Cerebellar cortex (tissue), 1 donor: ENCODE measurements at places on chromosomes 16 and 17.

DNA sequence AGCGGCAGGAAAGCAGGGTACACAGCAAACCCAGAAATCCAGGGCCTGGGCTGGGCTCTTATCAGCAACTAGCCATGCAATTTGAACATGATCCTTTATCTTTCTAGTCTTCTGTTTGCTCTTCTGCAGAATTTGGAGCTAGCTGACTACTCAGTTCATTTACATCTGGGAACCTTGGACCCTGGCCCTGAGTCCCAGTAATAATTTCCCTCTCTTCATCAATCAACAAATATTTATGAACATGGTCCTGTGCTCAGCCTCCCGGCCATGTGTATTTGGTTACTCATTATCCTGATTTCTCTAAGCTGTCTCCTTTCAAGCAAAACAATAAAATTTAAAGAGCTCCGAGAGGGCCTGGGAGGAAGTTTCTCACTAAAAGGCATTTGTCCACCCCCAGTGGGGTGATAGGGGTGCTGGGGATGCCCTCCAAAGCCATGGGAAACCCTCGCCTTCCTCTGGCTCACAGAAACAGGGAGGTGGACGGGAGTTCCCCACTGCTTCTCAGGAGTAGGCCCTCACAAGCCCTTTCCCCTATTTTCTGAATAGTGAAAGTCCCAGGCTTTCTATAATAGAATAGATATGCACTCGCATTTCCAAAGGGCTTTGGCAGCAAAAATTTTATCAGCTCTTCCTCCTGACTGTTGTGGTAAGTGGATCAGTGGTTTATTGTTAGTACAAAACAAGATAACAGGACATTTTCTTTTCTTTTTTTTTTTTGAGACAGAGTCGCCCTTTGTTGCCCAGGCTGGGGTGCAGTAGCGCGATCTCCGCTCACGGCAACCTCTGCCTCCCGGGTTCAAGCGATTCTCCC is 6.9 kb upstream of the WDR59 start:
- no peak for DNase-seq

- peak; percentile 73 for DNase-seq
Measured at GRCh38 chr17:64028874-64029464, 8.5 kb upstream of the ICAM2 start.

DNA sequence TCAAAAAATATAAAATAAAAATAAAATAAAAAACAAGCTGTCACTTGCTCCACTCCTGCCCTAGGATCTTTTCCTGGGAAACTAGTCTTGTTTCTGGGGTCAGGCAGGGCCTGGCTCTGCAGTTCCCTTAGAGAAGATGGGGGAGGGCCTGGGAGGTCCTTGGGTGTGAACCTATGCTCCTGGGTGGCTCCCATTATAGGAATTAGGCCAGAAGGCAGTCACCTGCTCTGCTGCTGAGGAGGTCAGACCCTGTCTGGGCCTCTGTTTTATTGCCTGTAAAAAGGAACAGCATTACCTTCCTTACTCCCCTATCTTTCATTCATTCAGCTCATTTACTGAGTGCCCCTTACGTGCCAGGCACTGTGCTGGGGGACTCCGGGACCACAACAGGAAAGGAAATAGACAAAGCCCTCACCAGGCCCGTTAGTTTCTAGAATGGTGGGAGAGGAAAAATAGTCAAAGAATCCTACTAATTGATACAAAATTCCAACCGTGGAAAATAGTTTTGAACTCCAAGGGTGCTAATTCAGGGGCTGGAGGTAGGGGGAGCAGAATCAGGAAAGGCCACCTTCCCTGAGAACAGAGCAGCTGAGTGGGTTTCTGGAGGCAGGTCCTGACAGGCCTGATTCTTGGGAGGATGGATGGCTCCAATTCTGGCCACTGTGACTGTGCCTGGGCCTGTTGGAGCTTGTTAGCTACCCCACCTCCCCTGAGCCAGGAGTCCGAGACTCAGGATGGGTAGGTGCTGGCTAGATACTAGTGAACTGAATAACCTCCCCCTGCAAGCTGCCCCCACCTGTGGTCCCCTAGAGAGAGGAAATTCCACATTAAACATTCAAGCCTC is 1.3 kb upstream of the SLC46A1 start:
- DNase-seq, result peak; percentile 85

GRCh38 chr16:79664407-79664806 is 63.9 kb upstream of the MAF start:
- no peak for DNase-seq

DNA sequence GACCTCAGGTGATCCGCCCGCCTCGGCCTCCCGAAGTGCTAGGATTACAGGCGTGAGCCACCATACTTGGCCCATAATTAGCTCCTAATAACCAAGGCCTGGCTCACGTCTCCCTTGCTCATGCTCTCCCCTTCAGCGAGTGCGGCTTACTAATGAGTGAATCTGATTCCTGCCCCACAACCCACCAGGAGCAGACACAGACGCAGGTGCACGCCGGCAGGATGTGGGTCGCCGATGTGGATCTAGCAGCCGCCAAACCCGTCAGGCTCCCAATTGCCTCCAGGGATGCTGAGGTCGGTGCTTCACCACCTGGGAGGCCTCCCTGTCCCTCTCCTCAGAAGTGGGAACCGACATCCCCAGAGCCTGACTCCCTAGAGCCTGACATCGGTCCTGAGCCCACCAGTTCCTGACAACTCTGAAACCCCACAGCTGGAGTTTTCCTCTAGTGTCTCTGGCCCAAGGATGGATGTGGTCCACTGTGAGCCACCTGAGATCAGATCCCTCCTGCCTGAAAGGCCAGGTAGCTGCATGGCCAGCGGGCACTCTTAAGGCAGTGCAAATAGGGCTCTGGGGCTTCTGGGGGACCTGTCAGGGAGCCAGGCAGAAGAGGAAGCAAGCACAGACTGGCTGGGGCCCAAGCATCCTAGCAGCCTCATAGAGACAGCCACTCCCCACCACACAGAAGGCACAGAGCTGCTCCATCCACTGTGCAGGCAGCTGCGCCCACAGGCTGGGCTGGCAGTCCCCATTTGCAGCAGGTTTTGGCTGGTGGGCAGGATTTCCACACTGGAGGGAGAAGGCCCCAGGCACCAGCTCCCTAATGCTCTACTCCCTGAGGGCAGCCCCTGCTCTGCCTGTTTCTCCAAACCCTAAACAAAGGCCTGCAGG is 10.8 kb downstream of the EXOC7 start:
- no peak for DNase-seq
